ENCODE measurements at places on chromosomes 2 and 18. TPM values are rescaled to one million over a fixed set of nuclear protein-coding genes. Genes with fewer than 3 reads are reported as not detected.

CRYBA2 gene
- 0.76 TPM for polyA plus RNA-seq

SERPINB5 gene
- polyA plus RNA-seq = not detected

DNAH6 gene
- 1.6 TPM for polyA plus RNA-seq

FASTKD1 gene
- 38.4 TPM for polyA plus RNA-seq

CAPN14 gene
- 0.62 TPM for polyA plus RNA-seq

GKN2 gene
- not detected for polyA plus RNA-seq

DNA sequence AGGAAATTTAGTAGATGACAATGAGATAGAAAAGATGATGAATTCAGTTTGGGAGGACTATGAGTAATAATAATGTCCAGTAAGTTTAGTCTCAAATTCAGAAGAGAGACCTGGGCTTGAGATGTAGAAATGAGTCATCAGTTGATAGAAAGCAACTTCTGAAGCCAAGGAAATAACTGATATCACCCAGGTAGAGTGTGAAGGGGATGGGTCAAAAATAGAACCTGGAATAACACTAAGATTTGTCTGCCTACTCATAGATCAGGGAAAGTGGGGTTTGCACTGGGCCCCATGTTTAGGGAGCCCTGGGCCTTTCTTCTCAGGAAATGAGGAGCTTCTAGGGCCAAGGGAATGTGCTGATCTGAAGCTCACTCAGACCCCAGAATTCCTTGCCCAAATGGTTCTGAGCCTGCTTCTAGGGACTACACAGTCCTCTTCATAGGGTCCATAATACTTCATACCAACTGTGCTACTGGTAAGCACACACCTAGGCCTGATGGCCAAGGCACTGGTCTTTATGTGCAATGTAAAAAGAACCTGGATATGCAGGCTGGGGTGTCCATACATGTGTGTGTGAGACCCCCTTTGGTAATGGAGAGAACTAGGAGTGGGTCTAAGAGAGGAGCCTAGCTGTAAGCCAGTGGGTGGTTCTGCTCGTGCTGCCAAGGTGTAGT is 141.2 kb downstream of the IKZF2 start:
- DNase-seq = no peak

- no peak for DNase-seq
These were observed 2.5 kb downstream of the PXDN start for GRCh38 chr2:1741851-1742250.

GRCh38 chr2:32425719-32426141 is 68.9 kb downstream of the BIRC6 start:
- DNase-seq = no peak

DNA sequence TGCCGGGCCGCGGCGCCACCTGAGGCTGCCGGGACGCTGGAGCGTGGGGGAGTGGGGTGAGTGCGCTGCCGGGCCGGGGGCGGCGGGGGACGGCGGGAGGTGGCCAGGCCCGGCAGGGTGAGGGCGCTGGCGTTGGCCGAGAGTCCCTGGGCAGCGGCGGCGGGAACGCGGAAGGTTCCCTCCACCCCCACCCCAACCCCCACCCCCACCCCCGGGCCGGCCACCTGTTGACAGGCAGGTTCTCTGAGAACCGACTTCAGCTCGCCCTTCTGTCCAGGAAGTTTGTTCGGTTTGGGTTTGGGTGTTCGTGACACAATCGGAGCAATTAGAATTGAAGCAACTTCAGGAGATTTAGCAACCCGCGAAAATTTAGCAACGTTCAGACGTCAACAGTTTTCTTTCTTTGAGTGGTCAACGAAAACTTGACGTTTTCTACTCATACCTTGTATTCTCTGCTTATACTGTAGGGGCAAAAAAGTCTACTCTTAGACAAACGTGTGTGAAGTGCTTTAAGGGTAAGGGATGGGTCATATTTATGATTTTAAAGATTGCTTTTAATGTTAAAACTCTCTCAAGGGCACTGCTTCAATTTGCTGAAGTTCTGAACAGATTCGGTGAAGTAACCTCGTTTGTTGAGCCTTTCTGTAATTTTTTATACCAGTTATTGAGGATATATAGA is 9.3 kb downstream of the OTX1 start:
- DNase-seq = no peak

DNA sequence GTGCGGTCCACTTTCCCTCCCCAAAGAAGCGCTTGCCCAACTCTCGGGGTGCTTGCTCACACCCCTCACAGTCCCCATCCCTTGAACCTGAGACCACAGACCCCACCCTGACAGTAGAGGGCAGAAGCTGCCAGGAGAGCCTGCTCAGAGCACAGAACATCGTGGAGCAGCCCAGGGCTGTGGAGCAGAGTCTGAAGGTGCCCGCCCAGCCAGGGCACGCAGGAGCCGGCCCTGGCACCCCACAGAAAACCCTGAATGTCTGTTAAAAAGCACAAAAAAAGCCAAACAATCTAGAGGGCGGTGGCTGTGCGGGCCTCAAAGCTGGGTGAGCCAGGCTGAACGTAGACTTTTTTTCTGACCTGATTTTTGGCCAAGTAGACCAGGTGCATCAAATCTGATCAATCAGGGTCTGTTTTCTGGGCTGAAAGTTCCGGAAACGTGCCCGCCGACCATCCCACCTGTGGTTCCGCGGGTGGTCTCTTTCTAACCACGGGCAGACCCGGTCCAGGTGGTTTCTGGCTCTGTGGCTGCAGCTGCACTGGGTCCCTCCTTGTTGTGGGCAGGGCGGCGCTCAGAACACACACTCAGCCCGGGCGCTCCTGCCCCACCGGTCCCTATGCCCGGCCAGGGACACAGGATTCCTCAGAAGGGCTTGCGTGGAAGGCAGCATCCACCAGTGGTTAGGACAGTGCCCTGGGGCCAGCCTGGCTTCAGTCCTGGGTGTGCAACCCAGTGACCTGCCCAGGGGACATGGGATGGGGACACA is 66.3 kb downstream of the SLC66A2 start:
- no peak for DNase-seq

- no peak for DNase-seq
These were observed 218.4 kb upstream of the HS6ST1 start for GRCh38 chr2:128536925-128537620.

DNA sequence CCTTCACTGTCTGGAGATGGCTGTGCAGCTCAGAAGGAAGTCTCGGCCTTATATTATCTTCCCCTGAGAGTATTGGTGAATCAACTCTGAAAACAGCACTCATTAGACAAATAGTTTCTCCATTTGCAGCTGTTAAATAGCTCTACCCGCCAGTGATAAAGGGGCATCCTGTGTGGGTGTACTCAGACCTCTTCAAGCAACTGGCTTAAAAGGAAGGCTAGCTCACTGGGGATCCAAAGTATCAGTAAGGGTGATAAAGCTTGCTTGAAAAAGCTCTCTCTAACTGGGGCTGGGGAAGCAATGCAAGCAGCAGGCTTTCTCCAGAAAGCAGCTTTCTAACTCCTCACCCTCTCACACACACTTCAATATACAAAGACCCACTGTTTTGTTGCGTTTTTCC is 64.9 kb upstream of the PSMD14 start:
- DNase-seq = no peak

DNA sequence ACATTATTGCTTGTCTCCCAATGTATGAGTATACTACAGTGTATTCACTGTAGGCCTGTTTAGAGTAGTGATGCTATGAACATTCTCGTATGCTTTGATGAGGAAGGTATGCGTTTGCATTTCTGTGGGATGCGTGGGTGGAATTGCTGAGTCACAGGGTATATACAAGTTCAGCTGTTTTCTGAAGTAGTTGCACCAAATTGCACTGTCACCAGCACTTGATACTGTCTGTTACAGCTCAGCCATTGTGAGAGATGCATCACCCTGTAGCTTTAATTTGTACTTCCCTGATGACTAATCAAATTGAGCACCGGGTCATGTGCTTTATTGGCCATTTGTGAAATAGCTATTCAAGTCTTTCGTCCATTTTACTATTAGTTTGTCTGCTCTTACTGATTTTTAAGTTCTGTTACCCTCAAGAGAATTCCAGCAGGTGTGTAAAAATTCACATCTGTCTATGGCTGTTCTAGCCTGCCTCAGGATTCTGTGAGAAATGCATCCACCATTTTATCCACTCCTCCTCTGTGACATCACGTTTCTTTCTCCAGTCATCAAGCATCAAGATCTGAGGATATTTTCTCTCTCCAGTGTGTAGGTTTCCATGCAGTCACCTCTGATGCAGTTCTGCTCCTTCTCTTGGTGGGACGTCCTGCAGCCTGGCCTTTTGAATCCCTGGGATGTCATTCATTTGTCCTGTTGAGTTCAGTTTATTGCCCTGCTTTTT is 72.5 kb downstream of the DGKD start:
- DNase-seq = no peak

GRCh38 chr2:12066116-12066515 is 319.7 kb downstream of the LPIN1 start:
- DNase-seq = no peak

DNA sequence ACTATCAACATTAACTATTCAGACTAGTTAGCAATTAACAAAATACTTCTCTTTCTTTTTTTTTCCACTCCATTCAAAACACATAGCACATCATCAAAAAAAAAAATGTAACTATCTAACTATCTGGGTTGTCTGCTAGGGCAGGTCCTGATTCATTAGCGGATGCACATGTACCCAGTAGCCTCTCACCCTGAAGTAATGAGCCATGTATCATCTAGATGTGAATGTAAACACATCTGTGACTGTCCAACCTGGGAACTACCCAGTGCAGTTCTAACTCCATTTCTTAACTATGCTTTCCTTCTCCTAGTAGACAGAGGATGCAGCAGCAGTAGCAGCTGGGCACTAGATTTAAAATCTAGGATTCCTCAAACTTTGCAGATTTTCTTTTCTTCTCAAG is 183.1 kb upstream of the PIK3C3 start:
- no peak for DNase-seq

DNA sequence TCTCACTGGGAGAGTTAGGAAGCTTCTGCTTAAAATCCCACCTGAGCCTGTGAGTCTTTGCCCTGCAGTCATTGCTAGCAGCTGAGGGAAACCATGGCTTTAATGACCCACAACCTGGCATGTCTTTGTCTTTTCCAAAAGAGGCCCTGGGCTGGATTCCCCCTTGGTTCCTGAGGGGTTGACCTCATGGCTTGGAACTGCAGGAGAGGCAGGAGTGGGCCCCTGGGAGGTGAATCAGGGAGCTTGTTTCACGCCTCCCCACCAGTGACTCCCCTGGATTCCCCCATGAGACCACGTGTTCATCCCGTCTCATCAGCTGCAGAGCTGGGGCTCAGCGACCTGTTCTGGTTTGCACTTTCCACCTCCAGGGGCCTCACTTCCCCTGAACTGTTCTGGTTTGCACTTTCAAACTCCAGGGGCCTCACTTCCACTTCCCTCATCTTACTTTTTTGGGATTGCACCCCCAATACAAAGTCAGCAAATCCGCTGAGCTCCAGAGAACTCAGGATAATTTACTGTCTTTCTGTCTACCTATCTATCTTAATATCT is 58.5 kb upstream of the TMEM18 start:
- no peak for DNase-seq

GRCh38 chr2:36605273-36605672 is 7.3 kb upstream of the FEZ2 start:
- no peak for DNase-seq

GRCh38 chr2:8030573-8031303 is 651.1 kb upstream of the ID2 start:
- no peak for DNase-seq

- DNase-seq = peak; percentile 54
These were observed 76.4 kb upstream of the ITGA6 start for GRCh38 chr2:172350839-172351479.

DNA sequence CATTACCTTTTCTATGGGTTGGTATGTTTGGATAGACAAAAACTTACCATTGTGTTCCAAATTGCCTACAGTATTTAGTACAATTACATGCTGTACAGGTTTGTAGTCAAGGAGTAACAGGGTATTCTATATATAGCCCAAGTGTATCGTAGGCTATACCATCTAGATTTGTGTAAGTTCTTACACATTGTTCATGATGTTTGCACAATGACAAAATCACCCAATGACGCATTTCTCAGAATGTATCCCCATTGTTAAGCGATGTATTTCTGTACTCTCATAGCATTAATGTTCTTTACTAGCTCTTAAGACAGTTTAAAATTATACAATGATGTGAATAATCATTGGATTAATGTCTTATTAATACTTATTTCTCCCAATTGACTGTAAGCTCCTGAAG is 16.7 kb downstream of the TACR1 start:
- DNase-seq = no peak

DNA sequence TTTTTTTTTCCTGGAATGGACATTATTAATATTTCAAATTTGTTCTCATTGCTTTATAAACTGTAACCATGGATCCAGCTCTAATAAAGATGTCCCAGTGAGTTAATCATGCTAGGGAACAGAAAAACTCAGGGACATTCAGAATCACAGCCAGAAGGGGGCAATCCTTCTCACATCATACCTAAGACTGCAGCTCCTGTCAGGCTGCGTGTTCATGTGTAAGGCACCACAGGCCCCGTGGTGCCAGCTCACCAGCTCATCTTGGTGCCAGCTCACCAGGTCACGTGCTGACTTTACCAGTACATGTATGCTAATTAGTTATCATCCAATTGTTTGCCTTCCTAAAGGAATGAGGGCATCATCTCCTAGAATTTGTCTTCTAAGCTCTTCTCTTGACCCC is 84.7 kb upstream of the NEDD4L start:
- no peak for DNase-seq

- DNase-seq = peak; percentile 14
These were observed 332.6 kb downstream of the SUCLG1 start for GRCh38 chr2:84126530-84126929.

DNA sequence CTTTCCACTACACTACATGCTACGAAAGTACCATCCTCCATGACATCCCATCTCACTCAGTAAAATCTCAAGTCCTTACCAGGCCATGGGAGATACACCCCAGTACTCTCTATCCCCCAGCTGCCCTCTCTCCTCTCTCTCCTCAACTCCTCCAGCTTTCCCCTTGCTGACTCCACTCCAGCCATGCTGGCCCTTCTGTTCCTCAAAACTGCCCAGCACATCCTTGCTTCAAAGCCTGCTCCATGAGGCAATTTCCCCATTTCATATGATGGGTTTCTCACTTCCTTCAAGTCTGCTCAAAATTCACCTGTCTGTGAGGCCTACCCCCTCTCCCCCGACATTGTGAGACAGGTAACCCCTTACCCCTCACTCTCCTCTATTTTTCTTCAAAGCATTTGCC is 8.6 kb downstream of the CHN1 start:
- no peak for DNase-seq

DNA sequence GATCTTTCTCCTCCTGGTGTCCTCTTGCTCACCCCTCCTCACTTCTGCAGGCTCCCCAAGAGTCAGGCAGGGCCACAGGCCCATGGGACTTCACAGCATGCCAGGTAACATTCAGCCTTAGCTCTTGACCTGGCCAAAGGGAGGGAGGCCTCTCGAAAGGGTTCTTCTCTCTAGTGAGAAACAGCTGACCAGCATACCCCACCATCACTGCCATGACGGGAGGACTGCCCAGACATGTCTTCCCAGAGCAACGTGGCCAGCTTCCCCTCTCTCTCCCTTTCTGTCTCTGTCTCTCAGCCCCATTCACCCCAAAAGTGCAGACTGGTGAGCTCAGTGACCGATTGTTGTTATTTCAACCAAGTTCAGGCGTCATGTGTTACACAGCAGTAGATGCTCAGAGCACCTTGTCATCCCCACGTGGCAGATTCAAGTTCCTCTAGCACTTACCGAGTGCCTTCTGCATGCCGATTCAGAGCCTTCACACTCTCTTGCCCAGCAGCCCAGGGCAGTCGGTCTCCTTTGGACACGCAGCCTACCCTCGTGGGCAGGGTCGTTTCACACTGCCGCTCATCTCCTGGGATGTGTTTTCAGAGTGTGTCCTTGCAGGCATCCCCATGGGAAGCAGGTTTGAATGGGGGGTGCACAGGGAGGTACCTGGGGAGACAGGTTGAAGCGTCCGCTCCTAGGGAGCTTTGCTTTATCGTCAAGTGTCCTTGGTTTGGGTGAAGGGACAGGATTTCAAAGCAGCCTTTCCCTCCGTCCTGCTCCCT is 259.9 kb downstream of the NDUFA10 start:
- no peak for DNase-seq

- DNase-seq = peak; percentile 67
These were observed 392 bp downstream of the ST8SIA3 start for GRCh38 chr18:57352761-57353136.
